Posterior cingulate gyrus (tissue), 11 donors: ENCODE measurements at places on chromosomes 12 and 14.

GRCh38 chr14:78162202-78162601 lies 8.0 kb upstream of the NRXN3 start:
- DNase-seq: peak; percentile 85

DNA sequence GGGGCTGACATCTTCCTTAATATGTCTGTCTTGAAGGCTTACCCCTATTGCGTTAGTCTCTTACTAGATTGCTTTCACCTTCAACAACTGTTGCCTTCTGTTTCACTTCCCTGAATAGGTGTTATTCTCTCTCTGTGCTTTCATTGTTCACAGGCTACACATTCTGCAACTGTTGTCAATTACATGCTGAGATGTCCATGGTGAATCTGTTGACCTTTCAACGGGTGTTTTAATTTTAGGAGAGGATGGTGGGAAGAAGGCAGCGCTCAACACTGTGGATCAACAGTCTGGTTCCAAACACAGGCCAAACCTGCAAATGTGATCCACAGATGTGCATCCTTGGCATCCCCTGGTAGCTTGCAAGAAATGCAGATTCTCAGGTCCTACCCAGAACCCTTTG lies 101.9 kb downstream of the DACT1 start:
- no peak for DNase-seq

DNA sequence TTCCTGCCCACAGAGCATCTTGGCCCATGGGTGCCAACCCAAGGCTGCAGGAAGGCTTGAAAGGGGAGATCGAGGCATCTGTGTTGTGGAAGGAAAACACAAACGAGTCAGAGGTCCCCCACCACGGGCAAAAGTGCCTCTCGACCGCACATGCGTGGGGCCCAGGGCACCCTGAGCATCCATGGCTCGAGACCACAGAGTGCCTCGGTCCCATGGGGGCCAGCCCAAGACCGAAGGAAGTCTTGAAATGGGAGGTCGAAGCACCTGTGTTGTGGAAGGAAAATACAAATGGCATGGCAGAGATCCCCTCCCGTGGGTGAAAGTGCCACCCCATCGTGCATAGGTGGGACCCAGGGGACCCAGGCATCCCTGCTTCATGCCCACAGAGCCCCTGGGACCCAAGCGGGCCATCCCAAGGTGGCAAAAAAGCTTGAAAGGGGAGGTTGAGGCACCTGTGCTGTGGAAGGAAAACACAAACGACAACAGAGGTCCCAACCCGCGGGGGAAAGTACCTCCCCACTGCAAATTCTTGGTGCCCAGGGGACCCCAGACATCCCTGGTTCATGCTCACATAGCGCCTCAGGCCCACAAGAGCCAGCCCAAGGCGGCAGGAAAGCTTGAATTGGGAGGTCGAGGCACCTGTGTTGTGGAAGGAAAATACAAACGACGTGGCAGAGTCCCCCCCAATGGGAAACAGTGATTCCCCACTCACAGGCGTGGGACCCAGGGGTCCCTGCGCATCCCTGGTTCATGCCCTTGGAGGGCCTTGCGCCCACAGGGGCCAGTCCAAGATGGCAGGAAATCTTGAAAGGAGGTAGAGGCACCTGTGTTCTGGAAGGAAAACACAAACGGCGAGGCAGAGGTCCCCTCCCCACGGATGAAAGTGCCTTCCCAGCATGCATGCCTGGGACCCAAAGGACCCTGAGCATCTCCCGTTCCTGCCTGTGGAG lies 373.0 kb downstream of the ALG10 start:
- DNase-seq: peak; percentile 63

DNA sequence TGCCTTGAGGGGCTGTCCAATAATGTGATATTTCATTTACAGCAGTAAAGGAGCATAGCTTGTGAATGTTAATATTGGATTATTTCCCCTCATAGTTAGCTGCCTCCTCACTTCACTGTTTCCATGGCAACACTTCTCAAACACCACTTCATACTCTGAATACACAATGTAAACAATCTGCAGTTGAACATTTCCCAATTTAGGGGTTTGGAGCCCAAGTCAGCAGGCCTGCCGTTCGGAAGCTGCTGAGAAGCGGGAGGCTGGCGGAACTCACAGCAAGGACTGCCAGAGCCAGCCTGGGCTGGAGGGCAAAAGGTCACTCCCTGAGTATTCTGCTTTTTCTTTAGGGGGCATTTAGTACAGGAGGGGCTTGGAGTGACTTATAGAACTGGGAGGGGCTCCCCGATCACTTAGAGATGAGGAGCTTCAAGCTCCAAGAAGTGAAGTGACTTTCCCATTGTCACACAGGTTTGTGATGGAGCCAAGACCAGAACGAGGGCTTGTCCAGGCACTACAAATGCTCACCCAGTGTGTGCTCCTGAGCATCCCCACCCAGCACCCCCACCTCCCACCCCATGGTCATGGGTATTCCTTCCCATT lies 12.1 kb upstream of the SLC24A4 start:
- DNase-seq: no peak

GRCh38 chr12:22692964-22693555 lies 68.1 kb downstream of the ETNK1 start:
- DNase-seq: no peak

DNA sequence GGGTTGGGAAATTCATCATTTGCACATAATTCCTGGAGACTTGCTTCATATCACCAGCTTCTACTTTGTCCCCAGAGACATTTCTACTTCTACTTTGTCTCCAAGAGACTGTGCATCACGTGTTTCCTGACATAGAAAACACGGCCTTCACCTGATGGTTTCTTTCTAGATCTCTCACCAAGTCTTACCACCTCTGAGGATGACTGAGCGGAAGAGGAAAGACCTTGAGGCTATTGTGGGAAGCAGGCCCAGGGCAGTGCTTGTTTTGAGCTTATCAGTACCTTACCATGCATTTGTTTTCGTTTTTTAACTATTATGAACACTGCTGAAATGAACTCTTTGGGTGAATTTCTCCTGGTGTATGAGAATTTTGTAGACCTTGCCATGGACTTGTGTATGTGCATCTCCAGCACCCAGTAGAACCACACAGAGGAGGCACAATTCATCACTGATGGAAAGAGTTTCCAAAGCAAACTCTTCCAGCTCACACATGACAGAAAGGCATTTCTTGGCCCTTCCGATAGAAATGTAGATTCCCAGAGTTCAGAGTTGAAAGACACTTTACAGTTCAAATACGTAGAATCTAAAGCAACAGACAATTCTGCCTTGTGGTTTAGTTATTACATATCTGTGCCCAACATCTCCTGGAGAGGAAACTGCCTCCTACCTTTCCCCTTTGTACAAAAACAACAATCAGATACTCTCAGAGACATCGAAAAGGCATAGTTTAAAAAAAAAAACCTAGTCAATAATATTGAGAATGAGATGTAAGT lies 434.7 kb downstream of the FUT8 start:
- DNase-seq: no peak

DNA sequence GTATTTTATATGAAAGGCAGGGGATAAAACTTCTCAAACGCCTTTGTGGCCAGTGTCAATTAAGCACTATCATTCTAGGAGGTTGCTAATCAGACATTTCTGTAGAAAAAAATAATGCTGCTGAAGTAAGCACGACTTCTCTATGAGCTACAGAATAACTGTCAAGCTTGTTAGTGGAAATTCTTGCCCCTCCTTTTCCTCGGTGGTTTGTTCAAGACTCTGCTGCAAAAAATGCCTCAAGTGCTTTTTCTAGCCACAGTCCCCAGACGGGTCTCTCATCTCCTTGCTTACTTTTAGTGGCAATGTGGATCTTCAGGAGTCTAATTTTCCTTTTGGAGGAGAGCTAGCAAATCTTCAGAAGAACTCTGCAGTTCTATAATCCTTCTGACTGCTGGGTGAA lies 452.0 kb downstream of the FUT8 start:
- DNase-seq: no peak

DNA sequence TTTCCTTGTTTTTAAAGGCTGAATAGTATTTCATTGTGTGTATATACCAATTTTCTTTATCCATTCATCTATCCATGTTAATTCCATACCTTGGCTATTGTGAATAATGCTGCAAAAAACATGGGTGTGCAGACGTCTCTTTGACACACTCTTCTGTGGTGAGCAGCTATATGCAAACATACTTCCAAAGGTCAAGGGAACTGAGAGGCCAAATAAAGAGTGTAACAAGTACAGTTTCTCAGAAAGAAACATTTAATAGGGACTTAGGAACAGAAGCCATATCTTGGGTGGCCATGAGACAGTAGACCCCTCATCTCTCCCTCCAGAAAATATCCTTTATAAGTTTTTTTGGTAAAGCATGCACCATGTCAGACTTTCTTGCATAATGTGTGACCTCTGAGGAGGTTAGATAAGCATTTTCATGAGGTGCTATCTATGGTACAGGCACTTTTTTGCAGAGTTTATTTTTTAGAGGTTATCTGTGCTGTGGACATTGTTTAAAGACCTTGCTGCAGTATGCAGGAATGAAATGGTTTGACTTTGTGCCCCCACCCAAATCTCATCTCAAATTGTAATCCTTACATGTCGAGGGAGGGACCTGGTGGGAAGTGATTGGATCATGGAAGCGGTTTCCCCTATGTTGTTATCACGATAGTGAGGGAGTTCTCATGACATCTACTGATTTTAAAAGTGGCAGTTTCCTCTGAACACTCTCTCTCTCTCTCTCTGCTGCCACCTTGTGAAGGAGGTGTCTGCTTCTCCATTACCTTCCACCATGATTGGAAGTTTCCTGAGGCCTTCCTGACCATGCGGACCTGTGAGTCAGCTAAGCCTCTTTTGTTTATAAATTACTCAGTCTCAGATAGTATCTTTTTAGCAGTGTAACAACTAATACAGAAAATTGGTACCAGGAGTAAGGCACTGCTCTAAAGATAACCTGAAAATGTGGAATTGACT lies 1202.3 kb downstream of the GALC start:
- no peak for DNase-seq

DNA sequence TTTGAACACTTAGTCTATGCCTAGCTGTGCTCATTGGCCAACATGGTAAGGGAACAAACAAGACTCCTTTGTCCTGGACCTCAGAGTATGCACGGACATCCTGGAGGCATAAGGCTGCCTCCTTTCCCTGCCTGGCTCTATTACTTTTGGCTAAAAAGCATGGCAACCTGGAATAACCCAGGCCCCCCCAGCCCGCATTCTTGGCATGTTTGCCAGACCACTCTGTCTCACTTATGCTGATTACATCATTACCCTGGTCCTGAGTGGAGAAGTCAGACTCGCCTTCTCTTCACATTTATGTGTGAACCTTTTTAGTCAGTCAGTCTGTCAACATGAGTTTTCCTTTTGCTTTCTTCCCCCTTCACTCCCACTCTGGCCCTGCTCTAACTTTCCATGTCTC lies 58.0 kb upstream of the ELK3 start:
- no peak for DNase-seq

DNA sequence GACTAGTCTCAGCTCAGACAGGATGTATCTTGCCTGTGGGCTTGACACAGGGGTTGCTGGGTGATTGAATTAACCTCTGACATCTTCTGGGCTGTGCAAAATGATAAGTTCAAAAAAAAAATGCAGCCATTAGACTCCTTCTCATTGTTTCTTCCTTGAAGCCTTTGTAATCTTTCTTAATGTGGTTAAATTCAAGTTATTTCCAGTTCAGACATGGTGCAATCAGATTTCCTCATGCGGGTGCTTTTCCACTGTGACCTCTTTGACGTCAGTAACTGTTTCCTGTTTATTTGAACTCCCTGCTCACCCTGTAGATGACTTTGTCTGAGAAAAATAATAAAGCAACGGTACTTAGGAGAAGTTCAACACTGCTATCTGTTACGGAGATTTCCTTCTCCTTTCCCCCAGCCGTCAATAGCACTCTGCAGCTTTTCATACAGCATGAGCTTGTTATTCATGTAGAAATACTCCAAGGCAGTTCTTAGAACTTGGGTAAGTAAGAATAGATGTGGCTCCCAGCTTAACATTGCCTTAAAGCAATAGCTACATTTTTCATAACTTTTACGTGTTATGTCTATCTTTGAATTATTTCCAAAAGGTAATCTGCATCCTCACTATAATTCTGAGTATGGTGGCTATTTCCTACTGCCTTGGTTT lies 155.5 kb downstream of the PRKCH start:
- no peak for DNase-seq

DNA sequence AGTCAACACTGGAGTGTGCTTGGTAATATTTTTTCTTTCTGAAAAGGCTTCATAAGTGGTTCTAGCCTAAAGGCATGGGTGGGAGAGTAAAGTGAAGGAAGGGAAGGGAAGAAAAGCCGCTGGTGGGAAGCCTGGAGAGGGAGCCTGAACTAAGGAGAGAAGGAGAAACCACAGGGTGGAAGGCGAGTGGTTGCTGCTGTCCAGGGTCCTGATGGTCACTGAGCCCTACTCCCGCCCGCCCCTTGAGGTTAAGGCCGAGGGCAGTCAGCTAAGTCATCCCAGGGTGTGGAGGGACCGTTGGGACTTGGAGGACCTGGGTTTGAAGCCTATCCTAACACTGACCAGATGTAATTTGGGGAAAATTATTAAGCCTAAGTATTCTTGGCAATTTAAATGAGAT lies 189.1 kb downstream of the PIWIL1 start:
- DNase-seq: no peak

DNA sequence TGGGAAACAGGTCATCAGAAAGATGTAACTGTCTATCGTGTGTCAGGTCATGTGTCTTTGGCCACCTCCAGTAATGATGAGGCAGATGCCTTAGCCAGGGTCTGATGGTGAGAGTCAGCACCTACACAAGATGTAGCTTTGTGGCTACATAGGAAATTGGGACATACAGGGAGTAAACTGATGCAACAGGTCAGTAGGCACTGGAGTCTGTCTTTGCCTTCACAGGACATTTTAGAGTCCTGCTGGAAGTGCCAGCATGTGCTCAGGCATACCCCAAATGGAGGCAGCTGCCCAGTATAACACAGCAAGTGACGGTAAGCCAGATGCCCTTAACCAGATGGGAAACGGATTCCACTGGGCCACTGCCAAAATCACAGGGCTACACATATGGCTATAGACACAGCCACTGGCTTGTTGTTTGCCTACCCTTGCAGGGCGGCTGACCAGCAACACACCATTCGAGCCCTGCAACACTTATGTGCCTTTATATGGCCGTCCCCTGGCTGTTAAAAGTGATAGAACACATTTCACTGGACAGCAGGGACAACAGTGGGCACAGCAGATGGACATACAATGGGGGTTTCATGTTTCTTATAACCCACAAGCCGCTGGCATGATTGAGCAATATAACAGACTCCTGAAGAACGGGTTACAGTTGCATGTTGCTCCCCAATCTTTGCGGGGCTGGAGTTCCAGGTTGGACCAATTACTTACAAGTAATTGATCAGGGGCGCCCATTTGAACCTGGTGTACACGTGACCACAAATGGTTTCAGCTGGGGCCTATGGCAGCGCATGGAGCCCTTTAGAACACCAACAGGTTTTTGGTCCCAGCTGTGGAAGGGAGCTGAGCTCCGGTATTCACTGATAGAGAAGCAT lies 12.9 kb upstream of the RNASE12 start:
- DNase-seq: no peak

DNA sequence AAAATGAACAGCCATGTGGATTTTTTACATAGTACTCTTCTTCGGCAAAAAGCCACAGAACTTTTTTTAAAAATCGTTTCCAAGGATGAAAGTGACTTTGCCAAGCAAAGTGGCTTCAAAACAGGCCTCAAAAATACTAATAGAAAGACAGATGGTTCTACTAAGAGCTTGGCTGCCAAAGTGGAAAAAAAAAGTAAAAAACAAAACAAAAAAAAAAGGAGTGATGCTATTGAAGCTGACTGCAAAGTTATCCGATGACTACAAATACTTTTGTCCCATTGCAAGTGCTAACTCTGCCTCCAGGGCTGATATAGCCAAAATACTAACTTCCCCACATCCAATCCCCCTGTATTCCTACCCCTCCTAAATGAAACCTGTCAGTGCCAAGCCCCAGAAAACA lies 277.6 kb downstream of the SOX5 start:
- no peak for DNase-seq

- DNase-seq: no peak
These were observed 149.8 kb upstream of the FOXN3 start for GRCh38 chr14:89566644-89567415.
